ENCODE measurements at places on chromosomes 12 and 14.

GRCh38 chr12:84607170-84607819, 305.3 kb downstream of the SLC6A15 start:
- H3K27me3 ChIP-seq, result no peaks in the 10 kb centered on the region
- no peak overlapping the region for H3K4me3 ChIP-seq
- H3K4me1 ChIP-seq, result no peaks in the 10 kb centered on the region

- no peak overlapping the region for H3K27ac ChIP-seq
- DNase-seq, result no peak
- H3K27me3 ChIP-seq, result no peaks in the 10 kb centered on the region
- H3K36me3 ChIP-seq, result no peaks in the 10 kb centered on the region
- H3K4me1 ChIP-seq, result no peaks in the 10 kb centered on the region
Observed at GRCh38 chr14:101196051-101196712, 292.7 kb upstream of the RTL1 start.

GRCh38 chr12:49872781-49873181, 29.9 kb upstream of the BCDIN3D start:
- no peaks in the 10 kb centered on the region for H3K36me3 ChIP-seq
- H3K27ac ChIP-seq, result no peak overlapping the region
- no peak overlapping the region for H3K4me3 ChIP-seq
- DNase-seq, result no peak

DNA sequence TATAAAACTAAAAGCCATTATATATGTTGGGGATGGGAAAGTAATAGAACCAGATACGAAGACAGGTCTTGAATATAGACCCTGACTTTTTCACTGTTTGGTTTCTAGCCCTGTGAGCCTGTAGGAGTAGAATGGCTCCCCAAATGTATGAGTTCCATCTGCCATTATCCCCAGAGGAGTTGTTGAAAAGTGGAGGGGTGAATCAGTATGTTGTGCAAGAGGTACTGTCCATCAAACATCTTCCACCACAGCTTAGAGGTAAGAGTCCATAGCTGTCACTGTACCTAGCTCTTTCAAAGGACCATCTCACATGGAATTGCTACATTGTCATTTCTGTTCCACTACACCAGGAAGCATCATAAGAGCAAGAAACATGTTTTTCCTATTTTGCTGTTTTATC, 1.1 kb downstream of the NCAPD2 start:
- H3K27me3 ChIP-seq, result peaks cover 3% of the 10 kb centered on the region
- H3K27ac ChIP-seq, result peak overlapping the region; percentile 97
- H3K4me1 ChIP-seq, result peaks cover 33% of the 10 kb centered on the region
- no peak for DNase-seq
- H3K4me3 ChIP-seq, result peak overlapping the region; percentile 97

GRCh38 chr14:40682131-40682913, 924.4 kb upstream of the LRFN5 start:
- H3K4me3 ChIP-seq, result no peak overlapping the region
- no peaks in the 10 kb centered on the region for H3K27me3 ChIP-seq
- no peak for DNase-seq
- no peak overlapping the region for H3K27ac ChIP-seq
- no peaks in the 10 kb centered on the region for H3K4me1 ChIP-seq
- H3K36me3 ChIP-seq, result no peaks in the 10 kb centered on the region

- H3K36me3 ChIP-seq, result no peaks in the 10 kb centered on the region
- DNase-seq, result no peak
- no peaks in the 10 kb centered on the region for H3K27me3 ChIP-seq
- no peaks in the 10 kb centered on the region for H3K4me1 ChIP-seq
- no peak overlapping the region for H3K27ac ChIP-seq
Observed at GRCh38 chr14:99675951-99676350, 8.1 kb upstream of the CYP46A1 start.

GRCh38 chr12:14284184-14284722, 81.2 kb upstream of the ATF7IP start:
- H3K27ac ChIP-seq, result no peak overlapping the region
- H3K36me3 ChIP-seq, result peaks cover 5% of the 10 kb centered on the region
- H3K4me3 ChIP-seq, result no peak overlapping the region
- no peaks in the 10 kb centered on the region for H3K4me1 ChIP-seq
- H3K27me3 ChIP-seq, result no peaks in the 10 kb centered on the region

GRCh38 chr12:74401966-74402365, 135.7 kb upstream of the ATXN7L3B start:
- no peak overlapping the region for H3K4me3 ChIP-seq
- H3K36me3 ChIP-seq, result no peaks in the 10 kb centered on the region
- H3K4me1 ChIP-seq, result no peaks in the 10 kb centered on the region
- no peak for DNase-seq
- no peak overlapping the region for H3K27ac ChIP-seq
- H3K27me3 ChIP-seq, result no peaks in the 10 kb centered on the region

GRCh38 chr14:75426332-75427125, 1.3 kb upstream of the JDP2 start:
- no peak for DNase-seq
- peaks cover 3% of the 10 kb centered on the region for H3K36me3 ChIP-seq
- H3K27me3 ChIP-seq, result peaks cover 17% of the 10 kb centered on the region
- peak overlapping the region; percentile 77 for H3K4me3 ChIP-seq

DNA sequence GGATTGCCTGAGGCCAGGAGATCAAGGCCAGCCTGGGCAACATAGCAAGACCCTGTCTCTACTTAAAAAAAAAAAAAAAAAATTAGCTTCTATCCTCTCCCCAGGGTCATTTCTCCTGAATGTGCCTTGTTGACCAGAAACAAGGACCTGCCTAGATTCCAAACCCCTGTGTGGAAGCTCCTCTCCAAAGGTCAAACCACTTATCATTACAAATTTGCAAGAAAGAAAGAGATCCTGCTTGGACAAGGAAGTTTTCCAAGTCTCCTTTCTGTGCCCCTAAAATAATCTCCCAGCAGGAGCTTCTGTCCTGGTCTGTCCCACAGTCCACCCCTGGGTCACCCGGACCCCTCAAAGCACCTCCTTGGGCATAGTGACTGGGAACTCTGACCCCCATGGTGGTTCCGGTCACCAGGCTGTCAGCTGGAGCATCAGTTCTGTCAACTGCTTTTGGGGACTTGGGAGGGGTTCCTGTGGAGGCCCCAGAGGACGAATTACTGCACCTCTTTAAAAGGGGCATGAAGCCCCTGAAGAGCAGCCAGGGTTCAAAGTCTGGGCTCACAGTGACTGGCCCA, 38.4 kb downstream of the ACTN1 start:
- H3K36me3 ChIP-seq, result no peaks in the 10 kb centered on the region
- no peak for DNase-seq
- no peaks in the 10 kb centered on the region for H3K27me3 ChIP-seq
- H3K4me1 ChIP-seq, result peaks cover 7% of the 10 kb centered on the region
- H3K27ac ChIP-seq, result no peak overlapping the region

- H3K36me3 ChIP-seq, result no peaks in the 10 kb centered on the region
- H3K4me3 ChIP-seq, result no peak overlapping the region
- no peaks in the 10 kb centered on the region for H3K4me1 ChIP-seq
- peaks cover 45% of the 10 kb centered on the region for H3K27me3 ChIP-seq
- H3K27ac ChIP-seq, result no peak overlapping the region
Observed at GRCh38 chr14:103281496-103282231, 52.4 kb upstream of the EIF5 start.

DNA sequence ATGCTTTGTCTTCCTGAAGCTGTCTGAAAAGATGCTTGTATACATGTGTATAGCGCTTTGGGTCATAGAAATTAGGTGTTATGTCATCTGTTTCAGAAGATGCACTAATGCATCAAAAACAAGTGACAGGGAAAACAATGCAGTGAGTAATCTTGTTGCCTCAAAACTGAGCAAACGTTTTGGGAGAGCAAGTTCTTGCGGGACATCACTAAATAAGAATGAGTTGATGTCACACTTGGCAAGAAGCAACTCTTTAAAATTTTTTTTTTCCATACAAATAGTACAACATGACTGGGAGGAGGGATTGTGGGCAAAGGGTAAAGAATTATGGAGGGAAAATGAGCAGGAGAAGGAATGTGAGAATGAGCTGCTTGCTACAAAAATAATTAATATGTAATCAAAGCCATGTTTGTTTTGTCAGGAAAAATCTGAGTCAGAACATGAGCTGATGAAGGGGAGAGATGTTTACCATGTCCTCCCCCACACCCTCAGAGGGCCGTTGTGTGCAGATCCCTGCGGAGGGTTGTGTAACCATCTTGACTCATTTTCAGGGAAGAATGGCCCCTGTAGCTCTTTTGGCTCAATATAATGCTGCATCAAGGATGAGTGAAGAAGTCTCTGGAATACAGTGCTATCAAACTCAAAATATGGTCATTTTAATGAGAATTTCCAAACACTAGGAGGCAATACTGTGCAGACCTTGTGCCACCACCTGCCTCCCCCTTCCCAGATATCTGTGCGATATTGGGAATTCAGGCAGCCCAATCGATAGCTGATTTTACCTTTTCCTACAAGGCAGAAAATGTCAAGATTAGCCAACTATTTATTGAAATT, 41.4 kb downstream of the BORCS5 start:
- H3K36me3 ChIP-seq, result peaks cover 31% of the 10 kb centered on the region
- DNase-seq, result no peak
- no peaks in the 10 kb centered on the region for H3K27me3 ChIP-seq
- H3K4me1 ChIP-seq, result peaks cover 42% of the 10 kb centered on the region
- H3K4me3 ChIP-seq, result no peak overlapping the region
- H3K27ac ChIP-seq, result no peak overlapping the region

- H3K36me3 ChIP-seq, result peaks cover 51% of the 10 kb centered on the region
- H3K4me1 ChIP-seq, result no peaks in the 10 kb centered on the region
- DNase-seq, result no peak
- H3K27me3 ChIP-seq, result no peaks in the 10 kb centered on the region
- H3K4me3 ChIP-seq, result no peak overlapping the region
Observed at GRCh38 chr14:75107186-75107585, 19.7 kb downstream of the NEK9 start.

DNA sequence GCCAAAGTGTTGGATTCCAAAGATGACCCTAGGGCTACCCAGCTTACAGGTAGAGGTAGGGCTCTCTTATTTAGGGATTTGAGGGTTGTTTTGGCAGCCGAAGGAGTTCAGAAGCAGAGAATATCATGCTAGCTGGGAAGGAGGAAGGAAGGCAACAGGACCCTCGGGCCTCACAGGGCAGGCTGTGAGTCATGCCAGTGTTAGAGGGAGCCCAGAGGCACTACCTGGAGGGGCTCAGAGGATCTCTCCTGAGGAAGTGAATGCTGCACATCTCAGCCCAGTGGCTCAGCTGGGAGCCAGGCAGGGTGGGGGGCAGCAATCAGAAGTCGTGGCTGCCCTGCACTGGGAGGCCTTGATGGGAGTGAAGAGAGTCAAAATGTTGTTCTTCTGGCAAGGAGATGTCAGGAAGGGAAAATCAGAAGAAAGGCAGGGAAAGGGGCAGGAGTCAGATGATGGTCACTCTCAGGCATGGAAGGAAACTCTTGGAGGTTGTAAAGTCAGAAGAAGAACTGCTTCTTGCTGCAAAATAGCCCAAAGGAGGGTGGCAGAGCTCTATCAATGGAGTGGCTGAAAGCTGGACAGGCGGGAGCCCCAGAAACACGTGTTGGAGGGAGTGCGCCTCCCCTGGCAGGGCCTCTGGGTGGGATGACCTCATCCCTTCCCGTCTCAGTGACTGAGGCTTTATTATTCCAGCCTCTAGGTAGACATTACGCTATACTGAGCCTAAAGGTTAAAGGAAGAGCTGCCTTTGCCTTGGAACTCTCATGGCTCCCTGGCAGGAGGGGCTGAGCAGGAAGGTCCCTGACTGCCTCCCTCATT, 141.3 kb downstream of the SMOC1 start:
- DNase-seq, result no peak
- H3K27me3 ChIP-seq, result peaks cover 5% of the 10 kb centered on the region
- H3K36me3 ChIP-seq, result no peaks in the 10 kb centered on the region
- H3K4me3 ChIP-seq, result no peak overlapping the region

DNA sequence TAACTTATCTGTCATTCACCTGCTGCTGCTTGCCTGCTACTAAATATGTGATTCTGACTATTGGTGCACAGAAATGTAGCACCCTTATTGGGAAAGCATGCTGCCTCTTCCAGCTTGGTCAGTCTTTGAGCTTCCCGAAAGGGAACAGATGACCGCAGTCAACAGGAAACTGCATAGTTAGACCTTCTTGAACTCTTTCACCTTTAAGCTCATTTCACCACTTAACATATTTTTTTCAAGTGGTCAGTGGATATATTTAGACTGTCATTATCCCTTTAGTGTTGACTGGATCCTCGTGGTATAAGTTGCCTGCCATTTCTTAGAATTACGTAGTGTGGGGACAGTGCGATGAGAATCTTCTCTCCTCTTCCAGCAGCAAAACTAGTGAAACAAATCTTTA, 224.9 kb downstream of the FBXL14 start:
- no peak for DNase-seq
- H3K36me3 ChIP-seq, result no peaks in the 10 kb centered on the region
- no peaks in the 10 kb centered on the region for H3K4me1 ChIP-seq
- no peaks in the 10 kb centered on the region for H3K27me3 ChIP-seq
- H3K27ac ChIP-seq, result no peak overlapping the region
- no peak overlapping the region for H3K4me3 ChIP-seq

DNA sequence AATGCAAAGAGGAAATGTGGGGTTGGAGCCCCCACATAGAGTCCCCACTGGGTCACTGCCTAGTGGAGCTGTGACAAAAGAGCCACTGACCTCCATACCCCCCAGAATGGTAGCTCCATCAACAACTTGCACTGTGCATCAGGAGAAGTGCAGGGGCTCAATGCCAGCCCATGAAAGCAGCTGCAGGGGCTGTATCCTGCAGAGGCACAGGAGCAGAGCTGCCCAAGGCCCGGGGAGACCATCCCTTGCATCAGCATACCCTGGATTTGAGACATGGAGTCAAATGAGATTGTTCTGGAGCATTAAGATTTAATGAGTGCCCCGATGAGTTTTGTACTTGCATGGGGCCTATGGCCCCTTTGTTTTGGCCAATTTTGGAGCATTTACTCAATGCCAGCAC, 1023.6 kb downstream of the VRK1 start:
- no peak for DNase-seq
- no peaks in the 10 kb centered on the region for H3K4me1 ChIP-seq
- H3K36me3 ChIP-seq, result peaks cover 3% of the 10 kb centered on the region
- H3K4me3 ChIP-seq, result no peak overlapping the region
- H3K27ac ChIP-seq, result no peak overlapping the region

- no peaks in the 10 kb centered on the region for H3K4me1 ChIP-seq
- H3K4me3 ChIP-seq, result no peak overlapping the region
- no peak overlapping the region for H3K27ac ChIP-seq
- H3K36me3 ChIP-seq, result no peaks in the 10 kb centered on the region
- H3K27me3 ChIP-seq, result peaks cover 16% of the 10 kb centered on the region
- DNase-seq, result no peak
Observed at GRCh38 chr14:49505041-49505766, 81.0 kb downstream of the RPS29 start.

DNA sequence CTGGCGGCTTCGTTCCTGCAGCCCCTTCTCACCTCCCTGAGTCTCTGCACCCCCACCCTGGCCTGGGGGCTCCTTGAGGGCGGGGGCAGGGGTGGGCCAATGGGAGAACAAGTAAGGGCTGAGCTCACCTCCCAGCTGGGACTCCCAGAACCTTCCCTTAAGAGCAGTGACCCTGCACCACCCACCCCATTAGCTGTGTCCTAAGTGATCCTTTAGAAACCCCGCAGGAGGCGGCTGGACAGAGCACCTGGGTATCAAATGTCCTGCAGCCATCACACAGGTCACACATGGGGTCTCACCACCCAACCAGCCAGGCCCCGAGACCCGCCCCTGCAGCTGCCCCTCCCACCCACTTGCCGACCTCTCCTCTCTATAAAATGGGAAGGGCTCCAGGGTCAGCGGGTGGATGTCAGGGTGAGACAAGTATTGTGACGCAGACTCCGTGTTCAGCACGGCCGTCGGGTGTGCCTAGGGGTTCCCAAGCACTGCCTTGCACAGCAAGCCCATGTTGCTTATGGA, 151.2 kb upstream of the C14orf180 start:
- H3K4me3 ChIP-seq, result no peak overlapping the region
- H3K36me3 ChIP-seq, result no peaks in the 10 kb centered on the region
- no peak overlapping the region for H3K27ac ChIP-seq
- no peaks in the 10 kb centered on the region for H3K4me1 ChIP-seq

GRCh38 chr14:83433618-83434017, 1900.0 kb upstream of the SEL1L start:
- no peak overlapping the region for H3K27ac ChIP-seq
- no peak for DNase-seq
- H3K4me1 ChIP-seq, result no peaks in the 10 kb centered on the region
- H3K27me3 ChIP-seq, result no peaks in the 10 kb centered on the region

Measured in activated T-helper 1 cell treated with anti-CD3 and anti-CD28 coated beads, Interleukin-12 subunit alpha, Interleukin-12 subunit beta, Interleukin-2, Interleukin-4 antibody, amounts not matched to agents 30 ng/mL and 10 ng/mL and 1 ng/mL, durations not matched to agents 14 hours and 24 hours and 36 hours (primary cell).